Activated CD4-positive, alpha-beta T cell treated with anti-CD3 and anti-CD28 coated beads, Interleukin-2, amount 10 ng/mL, durations not matched to agents 7 days and 5 days (primary cell): ENCODE measurements at places on chromosomes 7 and 10.

- no peak for DNase-seq
Measured at GRCh38 chr7:157152391-157152937, 13.7 kb downstream of the UBE3C start.

- DNase-seq = no peak
Measured at GRCh38 chr10:77421591-77421990, 216.0 kb downstream of the KCNMA1 start.

DNA sequence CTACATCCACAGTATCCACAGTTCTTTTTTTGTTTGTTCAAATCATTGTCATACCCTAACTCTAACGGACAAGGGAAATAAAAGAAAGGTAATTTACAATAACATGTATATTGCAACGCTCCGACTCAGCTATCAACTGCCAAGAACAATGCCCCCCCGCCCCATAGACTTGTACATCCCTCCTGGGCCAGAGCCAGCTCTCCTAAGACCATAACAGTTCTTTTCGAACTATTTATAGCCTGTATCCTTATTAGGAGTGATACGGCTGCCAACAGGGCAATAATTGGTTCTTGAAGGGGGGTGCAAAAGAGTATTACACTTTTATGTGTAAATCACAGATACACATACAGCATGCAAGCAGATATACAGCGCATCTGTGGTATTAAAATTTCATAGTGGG is 495.7 kb downstream of the GALNT17 start:
- no peak for DNase-seq

DNA sequence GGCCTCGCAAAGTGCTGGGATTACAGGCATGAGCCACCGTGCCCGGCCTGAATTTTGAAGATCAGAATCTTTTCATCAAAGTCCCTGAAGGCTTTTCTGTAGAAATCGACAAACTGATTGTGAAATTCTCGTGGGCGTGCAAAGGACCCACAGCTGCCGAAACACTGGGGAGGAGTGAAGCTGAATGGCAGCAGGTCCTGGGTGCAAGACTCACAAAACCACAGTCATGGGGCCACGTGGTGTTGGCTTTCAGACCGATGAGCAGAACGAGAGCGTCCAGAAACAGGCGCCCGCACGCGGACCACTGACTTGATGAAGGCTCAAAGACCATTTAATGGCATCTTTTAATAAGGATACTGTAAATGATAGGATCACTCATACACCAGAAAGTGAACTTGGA is 24.7 kb upstream of the PRKAR1B start:
- DNase-seq = no peak

- DNase-seq = no peak
Measured at GRCh38 chr7:24291271-24291670, 7.3 kb downstream of the NPY start.

GRCh38 chr7:3730276-3730675 is 429.2 kb downstream of the SDK1 start:
- DNase-seq = no peak

DNA sequence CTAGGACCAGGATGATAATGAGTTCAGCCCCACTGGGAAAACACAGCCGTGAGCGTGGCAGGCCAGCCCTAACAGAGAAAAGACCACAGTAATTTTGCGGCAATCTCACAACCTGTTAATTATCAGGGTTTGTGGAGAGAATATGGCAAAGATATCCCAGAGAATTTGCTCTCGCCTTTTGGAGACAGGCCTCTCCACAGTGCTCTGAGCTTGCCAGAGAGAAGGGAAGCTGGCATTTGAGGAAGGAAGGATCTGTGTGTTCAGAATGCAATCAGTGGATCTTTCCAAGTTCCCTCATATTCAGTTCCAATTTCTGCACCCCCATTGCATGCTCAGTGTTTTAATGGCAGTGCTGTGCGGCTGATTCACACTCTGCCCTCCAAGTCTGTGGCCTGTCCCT is 60.2 kb downstream of the PLPP4 start:
- no peak for DNase-seq

DNA sequence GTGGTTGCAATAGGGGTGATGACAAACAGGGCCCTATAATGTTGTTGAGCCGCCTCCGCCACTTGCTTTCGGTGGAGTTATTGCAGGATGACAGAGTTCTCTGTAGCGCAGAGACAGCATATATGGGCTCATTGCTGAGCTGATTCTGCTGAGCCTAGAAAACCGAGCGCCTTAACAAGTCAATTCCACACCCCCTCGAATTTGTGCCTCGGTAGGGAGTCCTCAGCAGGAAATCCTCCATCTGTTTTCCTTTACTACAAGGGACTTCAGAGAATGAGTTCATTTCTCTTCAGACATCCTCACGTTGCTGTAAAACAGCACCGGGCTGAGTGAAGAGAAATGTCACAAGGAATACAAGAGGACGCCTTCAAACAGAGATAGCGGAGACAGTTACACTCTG is 90.7 kb upstream of the KIAA1217 start:
- no peak for DNase-seq

DNA sequence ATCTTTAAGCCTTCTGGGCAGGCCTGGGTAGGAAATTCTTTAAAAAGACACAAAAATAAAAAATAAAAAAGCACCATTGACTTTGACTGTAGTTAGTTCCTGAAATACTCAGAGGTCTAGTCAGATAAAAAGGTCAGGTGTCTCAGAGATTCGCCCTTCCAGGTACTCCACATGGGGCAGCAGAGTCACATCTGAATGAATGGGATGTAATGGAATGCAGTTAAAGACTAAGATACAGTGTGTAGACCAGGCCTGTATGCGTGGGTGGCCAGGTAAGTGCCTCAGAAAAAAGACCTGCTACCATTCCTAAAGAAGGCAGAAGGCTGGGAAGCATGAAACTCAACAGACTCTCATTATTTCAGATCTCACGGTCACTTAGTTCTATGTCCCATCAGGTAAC is 68.6 kb upstream of the SEM1 start:
- no peak for DNase-seq

- DNase-seq = no peak
Measured at GRCh38 chr10:21972584-21972983, 30.9 kb downstream of the DNAJC1 start.

DNA sequence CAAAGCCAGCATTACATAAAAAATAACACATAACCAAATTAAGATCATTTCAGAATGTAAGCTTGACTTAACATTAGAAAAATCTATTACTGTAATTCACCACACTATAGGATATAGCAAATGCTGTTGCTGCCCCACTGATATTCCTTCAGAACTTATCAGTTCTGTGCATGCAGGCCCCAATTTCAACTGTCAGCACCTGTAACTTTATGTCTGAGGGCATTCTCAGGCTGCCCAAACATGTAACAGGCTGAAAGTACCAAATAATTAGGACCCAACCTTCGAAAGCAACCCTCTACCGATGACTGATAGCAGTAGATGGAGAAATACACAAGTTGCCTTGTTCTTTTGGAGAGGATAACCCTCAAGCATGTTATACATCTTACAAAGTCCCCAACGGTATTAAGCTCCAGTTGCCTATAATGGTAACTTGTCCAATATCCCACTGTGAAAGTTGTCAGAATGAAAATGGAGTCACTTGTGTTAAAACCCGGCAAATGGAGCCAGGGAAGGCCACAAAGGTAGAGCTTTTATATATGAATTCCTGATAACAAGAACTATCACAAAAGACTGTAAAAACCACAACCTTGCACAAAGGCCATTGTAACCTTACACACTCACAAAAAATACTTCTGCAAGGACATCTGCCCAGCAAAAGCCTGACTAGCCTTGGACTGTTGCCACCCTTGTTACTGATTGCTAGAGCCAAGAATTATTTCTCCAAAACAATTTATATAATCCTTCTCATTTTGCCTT is 66.9 kb upstream of the ZNF746 start:
- DNase-seq = no peak

DNA sequence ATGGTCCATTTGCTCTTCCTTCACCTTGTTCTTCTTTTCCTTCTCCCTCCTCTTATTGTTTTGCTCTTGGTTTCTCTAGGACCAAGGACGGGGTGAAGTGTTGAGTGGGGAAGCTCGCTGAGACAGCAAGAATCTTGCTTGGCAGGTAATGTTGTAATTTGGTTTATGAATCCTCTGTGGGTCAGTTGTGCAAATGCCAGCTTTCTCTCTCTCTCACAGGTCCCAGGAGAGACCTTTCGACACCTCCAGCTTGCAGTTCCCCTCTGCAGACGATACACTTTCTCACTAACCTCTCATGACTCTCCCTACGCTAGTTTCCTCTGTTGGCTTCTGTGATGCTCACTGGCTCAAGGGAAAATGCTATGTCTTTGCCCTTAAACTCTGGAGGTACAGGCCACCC is 77.0 kb downstream of the FRMD4A start:
- DNase-seq = no peak

- DNase-seq = no peak
Measured at GRCh38 chr10:100377830-100378229, 30.8 kb downstream of the SCD start.

DNA sequence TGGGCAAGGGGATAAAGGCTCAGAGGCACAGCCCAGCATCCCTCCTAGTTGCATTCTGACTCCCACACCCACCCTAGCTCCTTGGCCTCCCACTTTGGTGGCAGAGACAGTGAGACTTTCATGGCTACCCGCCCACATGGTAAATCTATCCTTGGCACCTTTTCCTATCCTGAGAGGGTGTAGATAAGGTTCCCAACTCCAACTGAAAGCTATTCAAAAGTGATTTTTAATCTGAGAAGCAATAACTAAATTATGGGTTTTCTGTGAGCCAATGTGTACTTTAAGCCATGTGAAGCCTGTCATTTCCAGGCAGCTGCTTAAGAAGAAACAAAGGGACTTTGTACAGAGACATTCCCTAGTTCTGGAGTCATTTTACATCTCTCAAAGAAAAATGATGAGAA is 9.1 kb downstream of the LAMB1 start:
- DNase-seq = no peak

- no peak for DNase-seq
Measured at GRCh38 chr10:95837356-95837776, 70.4 kb upstream of the CC2D2B start.

DNA sequence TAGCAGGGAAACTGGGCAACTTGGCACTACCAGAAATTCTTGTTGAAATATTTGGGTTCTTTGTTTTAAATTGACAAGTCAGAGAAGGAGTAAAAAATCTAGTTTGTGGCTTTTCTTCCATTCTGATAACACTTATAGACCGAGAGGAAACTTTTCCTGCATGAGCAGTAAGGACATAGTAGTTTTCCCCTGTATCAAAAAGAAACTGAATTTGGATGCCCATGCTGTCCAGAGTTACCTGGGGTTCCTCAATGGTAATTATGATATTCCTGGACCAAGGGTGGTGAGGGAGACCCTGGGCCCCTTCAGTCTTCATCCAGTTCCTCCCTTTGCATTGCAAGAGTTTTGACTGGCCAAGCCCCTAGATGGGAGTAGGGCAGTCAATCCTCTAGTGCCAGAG is 19.9 kb upstream of the STEAP2 start:
- no peak for DNase-seq

DNA sequence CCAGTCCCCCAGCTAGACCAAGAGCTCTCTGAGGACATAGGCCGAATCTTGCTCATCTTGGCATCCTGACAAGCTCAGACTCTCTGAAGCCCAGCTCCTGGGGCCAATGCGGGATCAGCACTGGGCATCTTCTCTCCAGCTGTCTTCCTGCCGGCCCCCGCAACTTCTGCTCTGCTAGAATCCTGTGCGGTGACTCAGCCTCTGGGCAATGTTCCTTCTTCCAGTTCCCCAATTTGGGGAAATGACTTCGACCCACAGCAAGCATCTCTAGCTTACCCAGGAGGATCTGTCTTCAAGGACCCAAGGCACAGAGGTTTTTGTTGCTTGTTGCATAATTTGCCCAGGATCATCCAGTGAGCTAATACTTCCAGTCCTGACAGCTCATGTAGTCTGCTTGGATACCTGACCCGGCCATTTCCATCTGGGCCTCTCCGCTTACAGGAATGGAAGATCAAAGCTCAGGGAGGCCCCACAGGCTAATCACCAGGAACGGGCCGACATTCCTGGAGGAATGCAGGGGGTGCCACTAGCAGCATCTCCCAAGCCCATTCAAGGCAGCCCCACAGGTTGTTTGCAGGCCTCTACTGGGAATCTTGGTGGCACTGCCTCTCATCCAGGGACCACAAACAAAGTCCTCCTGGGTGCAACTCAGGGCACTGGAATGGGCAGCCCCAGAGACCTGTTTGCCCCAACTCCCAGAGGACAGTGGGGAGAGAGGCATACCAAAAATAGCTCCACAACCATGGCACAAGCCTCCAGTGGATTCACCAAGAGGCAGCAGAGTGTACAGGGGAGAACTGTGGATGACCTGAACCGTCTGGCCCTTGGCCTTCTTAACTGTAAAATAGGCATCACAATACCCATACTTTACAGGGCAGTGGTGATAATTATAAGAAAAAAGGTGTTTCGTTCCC is 151.9 kb downstream of the NEURL1 start:
- DNase-seq = no peak

DNA sequence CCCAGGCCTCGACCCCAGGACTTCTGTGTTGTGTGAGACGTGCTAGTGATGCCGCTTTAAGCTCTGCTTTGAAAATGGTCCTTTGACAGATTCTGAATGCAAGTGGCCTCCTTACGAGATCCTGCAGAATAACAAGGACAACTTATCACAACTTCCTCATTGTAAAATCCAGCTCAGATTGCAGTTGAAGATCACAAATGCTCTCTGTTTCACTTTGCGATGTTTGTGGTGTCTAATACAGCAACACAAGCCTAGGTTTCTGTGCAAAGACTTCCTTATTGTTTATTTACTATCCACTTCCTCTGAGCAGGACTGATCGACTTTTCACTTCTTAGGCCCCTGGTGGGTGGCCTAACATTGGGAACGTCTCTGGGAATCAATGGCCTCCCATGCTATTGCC is 31.7 kb upstream of the INSIG1 start:
- DNase-seq = no peak
